Stimulated activated CD8-positive, alpha-beta memory T cell treated with anti-CD3 and anti-CD28 coated beads, Interleukin-2, amount 100 ng/mL, for 1 hour (primary cell): ENCODE measurements at places on chromosomes 3 and 15.

DNA sequence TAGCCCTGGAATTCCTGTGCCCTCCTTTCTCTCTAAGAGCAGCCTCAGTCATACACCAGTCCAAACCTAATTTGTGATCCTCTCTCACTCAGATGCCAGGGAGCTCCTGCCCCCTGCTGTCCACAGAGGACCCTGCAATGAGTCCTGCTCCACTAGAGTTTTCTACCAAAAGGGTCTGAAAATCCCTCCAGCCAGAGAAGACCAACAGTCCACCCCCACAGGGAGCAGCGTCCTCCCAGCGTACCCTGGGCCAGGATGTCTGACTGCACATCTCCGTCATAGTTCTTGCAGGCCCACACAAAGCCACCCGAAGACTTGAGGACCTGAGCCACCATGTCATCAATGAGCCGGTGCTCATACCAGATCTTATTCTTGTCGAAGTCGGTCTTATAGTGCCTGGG is 15.4 kb downstream of the IDH2 start:
- DNase-seq: no peak

- no peak for DNase-seq
Observed at GRCh38 chr3:183295211-183295610, 42.2 kb downstream of the B3GNT5 start.

- DNase-seq: no peak
Observed at GRCh38 chr3:48762816-48763215, 45.8 kb upstream of the IP6K2 start.

DNA sequence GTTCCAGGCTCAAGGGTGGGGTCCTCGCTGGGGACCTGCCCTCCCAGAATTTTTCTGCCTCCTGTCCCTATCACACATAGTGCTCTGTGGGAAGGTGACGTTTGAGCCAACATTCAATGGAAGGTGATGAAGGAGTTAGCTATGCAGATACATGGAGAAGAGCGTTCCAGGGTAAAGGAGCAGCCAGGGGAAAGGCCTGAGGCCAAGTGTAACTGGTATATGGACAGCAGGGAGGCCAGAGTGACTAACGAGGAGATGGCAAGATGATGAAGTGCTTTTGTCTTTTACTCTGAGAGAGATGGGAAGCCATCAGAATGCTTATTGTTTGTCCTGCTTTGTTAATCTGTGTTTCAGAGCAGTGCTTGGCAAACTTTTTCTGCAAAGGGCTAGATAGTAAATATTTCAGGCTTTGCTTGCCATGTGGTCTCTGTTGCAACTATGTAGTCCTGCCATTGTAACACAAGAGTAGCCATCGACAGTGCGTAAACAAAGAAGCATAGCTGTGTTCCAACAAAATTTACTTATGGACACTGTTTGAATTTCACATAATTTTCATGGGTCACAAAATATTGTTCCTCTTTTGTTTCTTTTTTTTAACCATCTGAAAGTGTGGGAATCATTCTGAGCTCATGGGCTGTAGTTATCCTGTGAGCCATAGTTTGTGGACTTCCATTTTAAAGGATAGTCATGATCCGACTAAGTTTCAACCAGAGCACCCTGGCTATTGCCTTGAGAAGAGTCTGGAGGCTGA is 25.8 kb upstream of the PIAS1 start:
- no peak for DNase-seq

DNA sequence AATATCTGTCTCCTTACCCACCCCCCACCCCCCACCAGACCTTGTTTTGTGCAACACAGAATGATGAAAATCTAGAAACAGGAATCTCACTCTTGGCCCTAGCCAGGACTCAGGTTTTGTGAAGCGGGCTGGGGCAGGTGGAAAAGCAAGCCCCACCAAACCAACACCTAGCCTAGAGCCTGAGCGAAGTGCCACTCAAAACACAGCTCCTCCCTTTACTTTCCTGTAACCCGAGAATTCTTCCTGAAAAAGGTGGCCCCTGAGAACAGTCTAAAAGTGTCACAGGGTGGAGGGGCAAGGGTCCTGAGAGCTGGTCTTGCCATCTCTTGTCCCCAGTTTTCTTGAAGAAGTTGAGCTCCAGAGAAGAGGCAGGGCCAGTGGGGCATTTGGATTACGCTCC is 17.4 kb upstream of the RPUSD3 start:
- DNase-seq: no peak

GRCh38 chr15:32651229-32651837 is 9.8 kb downstream of the SCG5 start:
- no peak for DNase-seq

DNA sequence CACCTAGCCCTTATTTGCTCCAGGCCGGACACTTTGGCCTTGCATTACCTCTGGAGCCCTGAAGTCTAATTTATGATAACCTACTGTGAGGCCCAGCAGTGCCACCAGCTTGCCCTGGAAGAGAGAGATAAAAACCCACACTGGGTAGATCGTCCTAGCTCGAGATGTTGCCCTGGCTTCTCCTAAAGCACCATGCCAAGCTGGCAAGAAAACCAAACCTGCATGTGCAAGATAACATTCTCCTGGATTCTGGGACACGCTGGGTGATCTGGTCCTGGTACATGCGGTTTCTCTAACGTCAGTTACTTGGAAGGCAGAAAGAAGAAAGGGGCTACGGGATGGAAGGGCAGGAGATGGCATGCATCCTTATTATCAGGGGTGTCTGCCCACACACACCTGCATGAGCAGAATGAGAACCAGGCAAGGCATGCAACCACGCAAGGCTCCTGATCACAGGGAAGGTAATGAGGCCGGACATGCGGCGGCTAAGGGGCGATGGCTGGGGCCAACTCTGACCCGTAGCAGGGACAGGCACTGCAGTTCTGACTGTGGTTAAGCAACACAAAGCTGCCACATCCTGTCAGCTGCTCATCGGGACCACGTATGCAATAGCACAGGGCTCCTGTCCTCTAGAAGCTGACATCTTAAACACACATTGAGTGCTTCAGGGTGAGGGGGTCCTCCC is 73.0 kb downstream of the OXNAD1 start:
- DNase-seq: peak; percentile 11

- DNase-seq: no peak
Observed at GRCh38 chr3:186413615-186414415, 51.8 kb upstream of the DGKG start.

DNA sequence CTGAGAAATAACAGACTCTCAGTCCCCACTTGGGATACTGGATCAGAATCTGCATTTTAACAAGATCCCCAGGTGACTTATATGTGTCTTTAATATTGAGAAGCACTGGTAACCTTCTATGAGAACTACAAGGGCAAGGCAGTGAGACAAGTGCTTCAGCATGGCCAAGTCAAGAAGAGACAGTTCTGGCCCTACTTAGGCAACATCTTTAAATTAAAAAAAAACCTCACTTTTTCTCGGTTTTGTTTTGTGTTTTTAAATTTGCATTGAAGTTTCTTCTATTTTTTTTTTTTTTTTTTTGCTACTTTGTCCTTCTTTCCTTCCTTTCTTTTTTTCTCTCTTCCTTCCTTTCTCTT is 42.5 kb upstream of the SPTSSB start:
- DNase-seq: no peak

DNA sequence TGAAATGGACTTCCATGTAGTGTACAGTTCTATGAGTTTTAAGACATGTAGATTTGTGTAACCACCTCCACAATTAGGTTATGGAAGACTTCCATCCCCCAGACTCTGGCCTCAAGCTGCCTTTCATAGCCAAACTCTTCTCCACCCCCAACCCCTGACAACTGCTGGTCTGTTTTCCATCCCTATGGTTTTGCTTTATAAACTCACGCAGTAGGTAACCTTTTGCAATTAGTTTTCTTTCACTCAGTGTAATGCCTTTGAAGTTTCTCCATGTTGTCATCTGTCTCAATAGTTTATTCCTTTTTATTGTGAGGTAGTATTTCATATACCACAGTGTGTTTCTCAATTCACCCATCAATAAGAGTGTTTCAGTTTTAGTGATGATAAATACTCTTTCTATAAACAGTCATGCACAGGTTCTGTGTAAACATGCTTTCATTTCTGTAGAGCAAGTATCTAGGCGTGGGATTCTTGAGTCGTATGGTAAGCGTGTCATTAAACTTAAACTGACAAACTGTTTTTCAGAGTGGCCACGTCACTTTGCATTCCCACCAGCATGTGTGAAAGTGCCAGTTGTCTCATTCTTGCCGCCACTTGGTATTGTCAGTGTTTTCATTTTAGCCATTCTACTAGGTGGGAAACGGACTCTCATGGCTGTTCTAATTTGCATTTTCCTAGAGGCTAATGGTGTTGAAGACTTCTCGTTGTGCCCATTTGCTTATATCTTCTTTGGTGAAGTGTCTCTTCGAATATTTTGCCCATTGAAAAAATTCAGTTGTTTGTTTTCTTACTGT is 47.3 kb upstream of the ALDH1A3 start:
- DNase-seq: no peak

DNA sequence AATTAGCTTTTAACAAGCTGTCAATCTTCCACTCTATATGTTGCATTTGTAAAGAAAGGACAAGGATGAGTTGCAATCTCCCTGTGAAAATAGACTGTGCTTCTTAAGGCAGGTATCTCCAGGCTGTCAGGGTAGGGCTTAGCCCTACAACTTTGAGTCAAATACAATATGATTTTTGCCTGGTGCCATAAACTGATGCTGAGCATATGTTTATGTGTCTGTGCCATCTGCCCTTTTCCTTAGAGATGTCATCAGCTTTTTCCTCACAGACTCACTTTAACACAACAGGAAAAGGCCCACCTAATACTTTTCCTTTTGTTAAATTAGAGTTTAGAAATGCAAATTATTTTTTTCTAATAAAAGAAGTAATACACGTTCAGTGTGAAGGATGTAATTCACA is 548.3 kb downstream of the NLGN1 start:
- no peak for DNase-seq

- no peak for DNase-seq
Observed at GRCh38 chr3:99781761-99782160, 35.9 kb upstream of the CMSS1 start.

GRCh38 chr3:133089906-133090485 is 51.8 kb downstream of the TMEM108 start:
- no peak for DNase-seq

DNA sequence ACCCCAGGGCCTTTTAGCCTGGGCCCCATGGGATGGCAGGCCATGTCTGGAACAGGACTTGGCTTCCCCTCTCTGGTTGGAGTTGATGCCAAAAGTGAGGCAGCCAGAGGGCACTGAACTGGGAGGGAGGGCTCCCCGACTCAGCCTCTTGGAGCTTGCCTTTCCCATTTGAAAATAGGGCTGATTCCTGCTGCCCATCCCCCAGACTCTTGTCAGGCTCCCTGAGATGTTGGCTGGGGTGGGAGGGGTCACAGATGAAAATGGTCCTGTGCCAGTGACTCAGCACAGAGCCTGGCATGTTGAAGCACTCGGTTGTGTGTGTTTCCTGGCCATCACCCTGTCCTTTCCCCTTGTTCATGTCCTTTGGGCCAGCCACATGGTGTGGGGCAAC is 6.6 kb downstream of the PPCDC start:
- no peak for DNase-seq

DNA sequence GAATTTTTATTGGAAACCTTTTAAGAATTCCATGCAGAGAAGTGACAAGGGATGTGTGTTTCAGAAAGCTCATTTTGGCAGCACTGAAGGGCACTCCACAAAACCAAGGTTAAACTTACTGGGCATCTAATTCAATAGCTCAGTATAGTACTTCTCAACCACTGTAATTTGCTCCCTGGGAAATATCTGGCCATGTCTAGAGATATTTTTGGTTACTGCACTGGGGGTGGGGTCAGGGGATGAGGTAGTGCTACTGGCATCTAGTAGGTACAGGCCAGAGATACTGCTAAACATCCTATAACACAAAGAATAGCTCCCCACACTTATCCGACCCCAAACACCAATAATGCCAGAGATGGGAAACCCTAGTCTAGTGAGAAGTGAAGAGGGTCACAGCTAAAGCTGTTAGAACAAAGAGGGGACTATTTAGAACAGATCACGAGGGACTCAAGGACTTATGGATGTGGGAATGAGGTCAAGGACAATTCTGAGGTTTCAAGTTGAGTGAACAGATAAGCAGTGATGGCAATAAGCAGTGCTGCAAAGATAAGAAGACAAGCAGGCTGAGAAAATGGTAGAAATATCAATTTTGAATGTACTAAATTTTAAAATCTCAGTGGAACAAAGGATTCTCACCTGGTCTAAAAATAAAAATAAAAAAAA is 3.2 kb downstream of the MRPL46 start:
- DNase-seq: no peak
